Anterior cingulate cortex (tissue), 58 donors: ENCODE measurements at places on chromosomes 11 and 22.

GRCh38 chr11:117833401-117833891, 8.9 kb upstream of the FXYD2 start:
- no peak for DNase-seq

DNA sequence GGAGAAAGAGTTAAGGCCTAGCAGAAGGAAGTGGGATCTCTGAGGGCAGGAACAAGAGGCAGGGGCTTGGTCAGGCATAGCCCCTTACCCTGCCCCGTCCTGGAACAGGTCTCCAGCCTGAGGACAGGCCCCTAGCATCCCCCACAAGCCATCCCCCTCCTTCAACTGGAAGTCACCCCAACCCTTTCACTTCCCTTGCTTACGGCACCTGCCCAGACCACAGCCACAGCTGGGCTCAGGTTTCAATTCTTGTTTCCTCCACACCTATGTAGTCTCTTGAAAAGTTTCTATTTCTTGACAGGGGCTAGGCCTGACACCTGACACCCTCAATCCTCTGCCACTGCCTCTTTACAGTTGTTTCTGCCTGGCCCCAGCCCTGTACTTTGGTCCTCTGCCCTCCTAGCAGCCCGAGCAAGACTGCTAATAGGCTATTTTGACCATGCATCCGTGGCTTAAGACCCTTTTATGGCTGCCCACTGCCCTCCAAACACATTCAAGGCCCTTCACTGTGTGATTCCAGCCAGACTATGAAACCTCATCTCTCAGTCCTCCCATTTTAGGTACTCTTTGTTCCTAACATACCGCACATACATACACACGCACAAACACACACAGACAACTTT, 10.9 kb upstream of the FCHSD2 start:
- no peak for DNase-seq

DNA sequence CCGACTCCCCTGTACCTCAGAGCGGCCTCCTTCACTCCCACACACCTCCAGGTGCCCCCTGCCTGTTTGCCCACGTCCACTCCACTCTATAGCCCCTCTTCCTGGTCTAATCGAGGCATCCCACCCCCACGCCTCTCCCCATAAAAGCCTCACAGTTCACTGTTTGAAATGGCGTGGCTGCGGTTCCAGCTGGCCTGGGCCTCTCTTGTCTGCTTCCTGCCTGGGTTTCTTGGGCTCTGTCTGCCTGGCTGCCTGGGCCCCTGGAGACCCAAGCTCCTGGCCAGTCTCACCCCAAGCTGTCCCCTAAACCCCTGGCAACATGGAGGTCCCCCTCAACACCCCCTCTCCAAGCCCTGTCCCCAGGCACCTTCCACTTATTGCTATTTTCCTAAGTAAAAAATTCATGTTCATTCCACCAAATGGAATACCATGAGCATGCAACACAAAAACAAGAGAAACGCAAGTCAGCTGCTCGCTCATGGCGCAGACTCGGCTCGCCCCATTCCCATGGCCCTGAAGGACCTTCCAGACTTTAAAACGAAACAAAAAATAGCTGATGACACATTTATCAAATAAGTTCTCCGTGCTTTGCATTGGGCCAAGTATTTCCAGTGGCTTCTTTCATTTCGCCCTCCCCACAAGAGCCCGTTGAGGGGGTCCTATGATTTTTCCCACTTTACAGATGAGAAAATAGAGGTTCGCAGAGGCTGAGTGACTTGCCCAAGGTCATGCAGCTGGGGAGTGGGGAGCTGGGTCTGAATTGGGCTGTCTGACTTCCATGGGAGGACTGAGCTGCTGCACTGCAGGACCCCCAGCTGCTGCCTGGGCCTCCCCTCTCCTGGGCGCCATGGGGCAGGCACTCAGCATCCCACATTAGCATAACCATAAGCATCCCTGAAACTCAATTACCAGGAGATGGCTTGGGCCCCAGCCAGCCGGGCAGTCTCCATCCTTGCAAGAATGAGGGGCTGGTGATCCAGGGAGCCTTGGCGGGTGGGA, 11.7 kb upstream of the FLRT1 start:
- no peak for DNase-seq

DNA sequence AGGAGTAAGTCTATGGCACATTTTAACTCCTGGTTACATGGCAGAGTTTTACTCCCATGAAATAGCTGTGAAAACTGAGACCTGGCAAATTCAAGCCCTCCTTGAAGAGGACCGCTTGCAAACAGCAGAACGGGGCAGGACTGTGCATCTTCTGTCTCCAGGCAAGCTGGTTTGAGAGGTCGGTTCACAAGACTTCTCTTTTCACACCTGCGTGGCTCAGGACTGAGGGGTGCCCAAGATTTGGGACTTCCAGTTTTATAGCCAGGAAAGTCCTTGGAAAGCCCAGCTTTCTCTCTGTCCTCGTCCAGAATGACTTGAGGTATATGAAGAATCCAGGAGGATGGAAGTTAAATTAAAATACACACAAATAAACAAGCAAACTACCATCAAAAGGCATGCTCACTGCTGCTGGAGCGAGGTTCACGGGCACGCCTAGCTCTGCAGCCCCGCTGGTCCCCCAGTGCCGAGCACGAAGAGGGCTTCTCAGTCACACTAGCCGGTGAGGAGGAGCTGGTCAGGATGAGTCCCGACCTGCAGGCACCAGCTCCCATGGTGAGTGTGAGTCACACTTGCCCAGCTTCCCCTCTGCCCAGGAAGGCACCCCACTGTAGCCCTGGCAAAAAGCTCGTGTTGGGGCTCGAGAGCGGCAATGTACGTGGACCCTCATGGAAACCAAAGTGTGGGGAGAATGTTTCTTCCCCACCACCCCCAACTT, 1382.4 kb downstream of the BRD1 start:
- DNase-seq = no peak

DNA sequence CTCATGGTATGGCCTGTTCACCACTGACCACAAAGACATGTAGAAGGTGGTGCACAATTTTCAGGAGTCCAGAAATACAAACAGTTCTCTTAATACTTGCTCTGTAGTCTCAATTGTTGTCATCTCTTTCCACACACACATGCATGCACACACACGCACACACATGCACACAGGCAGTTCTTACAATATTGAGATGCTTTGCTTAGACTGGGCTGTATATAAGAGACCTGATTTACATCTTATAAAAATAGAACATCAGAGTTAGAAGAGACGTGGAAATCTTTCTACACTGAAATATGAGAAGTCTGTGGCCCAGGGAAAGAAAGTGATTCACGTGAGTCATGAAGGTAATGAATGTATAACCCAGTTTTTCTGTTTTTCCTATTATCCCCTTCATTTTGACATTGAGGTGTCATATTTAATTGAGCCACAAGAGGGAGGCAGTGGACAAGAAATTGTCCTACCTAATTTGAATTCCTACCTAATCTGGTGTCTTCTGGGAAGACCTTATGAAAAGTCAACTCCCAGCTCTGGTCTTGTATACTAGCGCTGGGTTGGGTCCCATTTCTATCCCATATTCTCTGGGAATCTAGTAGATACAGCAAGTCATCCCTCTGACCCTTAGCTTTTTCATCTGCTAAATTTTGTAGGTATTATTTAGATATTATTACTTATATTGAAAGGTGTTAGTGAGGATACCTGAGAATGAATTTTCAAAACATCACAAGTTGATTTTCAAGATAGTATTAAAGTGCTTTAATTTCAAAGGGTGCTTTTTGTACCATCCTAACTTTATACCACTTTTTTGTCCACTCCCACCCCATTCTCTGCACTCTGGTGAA, 14.9 kb upstream of the MS4A4A start:
- DNase-seq = peak; percentile 39

DNA sequence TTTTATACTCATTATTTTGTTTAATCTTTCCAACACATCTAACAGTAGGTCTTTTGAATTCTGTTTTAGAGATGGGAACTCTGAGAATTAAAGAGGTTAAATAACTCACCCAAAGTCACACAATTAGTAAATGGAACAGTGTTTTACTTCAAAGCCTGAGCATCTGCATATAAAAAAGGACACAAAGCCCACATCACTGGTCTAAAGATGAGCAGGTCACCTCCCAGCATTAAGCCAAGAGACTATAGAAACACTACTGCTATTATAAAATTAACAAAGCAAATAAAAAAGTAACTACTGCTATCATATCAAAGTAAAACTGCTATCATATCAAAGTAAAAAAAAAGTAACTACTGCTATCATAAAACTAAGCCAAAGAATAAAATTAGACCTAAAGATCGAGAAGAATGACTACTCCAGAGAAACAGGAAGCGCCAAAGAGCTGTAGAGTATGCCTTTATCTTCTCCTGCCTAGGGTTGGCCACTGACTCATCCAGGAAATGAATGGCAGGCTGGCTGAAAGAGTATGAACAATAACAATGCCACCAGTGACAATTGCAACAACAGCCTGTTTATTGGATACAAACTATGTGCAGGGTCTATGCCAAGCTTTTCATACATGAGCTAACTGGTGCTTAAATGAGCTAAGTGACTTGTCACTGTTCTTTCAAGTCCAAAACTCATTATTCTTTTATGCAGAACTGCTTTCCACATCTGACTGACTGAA, 1153.0 kb upstream of the TENM4 start:
- no peak for DNase-seq

DNA sequence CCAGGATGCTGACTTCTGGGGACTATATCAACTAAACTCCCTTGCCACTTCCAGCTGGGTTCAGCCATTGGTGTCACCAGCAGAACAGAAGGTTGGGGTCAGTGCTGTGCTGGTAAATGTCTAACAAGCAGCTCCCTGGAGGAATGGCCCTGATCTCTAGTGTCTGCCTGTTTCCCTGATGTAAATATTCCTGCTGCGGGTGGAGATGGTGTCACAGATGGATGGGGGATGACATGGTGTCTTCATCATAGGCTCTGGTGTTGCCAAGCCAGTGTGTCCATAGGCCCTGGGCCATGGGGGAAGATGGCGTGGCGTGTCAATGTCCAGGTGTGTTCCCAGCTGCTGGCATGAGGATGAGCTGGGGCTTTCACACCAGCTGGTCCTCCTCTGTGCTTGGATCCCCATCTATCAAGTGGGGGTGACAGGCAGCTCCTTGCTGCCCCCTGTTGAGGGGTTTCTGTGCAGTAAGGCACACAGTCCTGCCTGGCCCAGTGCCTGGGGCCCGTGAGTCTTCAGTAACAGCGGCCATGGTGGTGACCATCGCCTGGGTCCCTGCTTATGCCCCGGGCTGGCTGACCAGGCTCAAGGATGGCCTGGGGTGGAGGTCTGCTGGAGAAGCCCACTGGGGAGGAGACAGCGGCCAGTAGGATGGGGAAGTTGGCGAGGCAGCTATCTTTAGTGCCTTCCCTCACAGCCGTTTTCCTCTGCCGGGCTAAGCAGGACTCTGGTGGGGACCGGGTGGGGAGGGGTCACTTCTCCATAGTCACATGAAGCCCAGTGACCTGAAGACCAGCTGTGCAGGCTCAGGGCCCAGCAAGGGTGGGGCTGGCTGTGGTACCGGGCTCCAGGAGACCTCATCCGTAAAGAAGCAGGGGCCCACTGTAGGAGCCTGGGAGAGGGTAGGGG, 12.7 kb downstream of the RPL3 start:
- DNase-seq = peak; percentile 50

DNA sequence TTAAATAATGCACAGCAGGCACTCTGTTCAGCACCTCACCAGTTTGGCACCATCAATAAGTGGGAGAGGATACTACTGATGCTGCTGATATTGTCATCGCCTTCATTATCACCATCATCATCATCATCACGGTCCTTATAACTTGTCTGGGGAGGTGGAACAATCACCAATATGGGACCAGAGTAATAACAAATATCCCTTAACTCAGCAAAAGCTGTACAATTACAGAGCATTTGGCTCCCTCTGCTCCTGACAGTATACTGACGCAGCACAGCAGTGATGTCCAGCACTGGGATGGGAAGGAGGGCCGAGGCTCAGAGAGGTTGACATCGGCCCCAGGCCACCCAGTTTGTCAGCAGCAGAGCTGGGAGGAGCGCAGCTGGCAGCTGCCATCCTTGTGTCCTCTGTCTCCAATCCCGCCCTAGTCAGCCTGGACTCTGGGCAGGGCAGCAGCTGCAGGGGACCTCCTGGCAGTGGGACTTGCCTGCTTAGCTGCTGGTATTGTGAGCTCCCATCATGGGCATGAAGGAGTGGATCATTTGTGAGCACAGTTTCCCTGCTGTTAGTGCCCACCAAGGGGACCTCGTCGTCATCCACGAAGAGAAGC, 90.0 kb downstream of the DHCR7 start:
- no peak for DNase-seq

GRCh38 chr11:71065841-71066240, 186.5 kb downstream of the SHANK2 start:
- no peak for DNase-seq

- no peak for DNase-seq
Measured at GRCh38 chr11:41713030-41713429, 253.6 kb upstream of the LRRC4C start.

GRCh38 chr11:87298155-87298554, 260.4 kb downstream of the TMEM135 start:
- DNase-seq = no peak

DNA sequence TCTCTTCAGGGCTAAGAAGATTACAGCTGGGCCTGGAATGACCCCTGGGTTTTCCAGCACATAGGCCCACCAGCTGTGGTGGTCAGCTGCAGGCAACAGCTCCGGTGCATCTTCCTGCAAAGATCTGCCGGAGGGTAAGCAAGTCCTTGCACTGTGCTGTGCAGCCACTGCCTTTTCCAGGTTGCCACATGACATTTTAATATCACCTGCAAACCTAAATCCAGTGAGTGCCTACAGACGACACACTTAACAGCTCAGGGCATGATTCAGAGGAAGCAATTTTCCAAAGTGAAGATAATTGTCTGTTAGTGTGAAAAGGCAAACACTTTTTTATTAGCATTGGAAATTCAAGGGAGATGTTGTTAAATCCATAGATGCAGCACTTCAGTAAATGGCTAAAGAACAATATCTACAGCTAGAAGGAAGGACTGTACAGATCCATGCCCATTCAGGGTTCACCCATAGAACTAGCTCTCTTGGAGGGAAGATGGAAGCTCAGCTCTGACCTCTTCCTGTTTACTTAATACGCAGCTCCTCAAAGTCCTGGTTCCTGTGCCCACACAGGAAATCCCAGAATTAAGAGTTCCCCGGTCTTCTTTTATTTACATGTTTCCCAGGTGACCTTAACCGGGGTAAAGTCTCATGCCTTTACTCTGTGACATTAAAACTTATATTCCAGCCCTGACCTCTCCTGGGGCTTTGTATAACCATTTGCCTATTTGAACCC, 13.3 kb upstream of the NRIP3 start:
- DNase-seq = no peak
